ENCODE measurements at places on chromosomes 5 and 9.

DNA sequence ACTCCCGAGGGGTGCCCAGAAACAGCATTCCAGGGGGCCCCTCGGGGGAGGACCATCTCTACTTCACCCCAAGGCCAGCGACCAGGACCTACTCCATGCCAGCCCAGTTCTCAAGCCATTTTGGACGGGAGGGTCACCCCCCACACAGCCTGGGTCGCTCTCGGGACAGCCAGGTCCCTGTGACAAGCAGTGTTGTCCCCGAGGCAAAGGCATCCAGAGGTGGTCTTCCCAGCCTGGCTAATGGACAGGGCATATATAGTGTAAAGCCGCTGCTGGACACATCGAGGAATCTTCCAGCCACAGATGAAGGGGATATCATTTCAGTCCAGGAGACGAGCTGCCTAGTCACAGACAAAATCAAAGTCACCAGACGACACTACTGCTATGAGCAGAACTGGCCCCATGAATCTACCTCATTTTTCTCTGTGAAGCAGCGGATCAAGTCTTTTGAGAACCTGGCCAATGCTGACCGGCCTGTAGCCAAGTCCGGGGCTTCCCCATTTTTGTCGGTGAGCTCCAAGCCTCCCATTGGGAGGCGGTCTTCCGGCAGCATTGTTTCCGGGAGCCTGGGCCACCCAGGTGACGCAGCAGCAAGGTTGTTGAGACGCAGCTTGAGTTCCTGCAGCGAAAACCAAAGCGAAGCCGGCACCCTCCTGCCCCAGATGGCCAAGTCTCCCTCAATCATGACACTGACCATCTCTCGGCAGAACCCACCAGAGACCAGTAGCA lies 83.9 kb downstream of the GOLPH3 start:
- DNase-seq, result no peak

DNA sequence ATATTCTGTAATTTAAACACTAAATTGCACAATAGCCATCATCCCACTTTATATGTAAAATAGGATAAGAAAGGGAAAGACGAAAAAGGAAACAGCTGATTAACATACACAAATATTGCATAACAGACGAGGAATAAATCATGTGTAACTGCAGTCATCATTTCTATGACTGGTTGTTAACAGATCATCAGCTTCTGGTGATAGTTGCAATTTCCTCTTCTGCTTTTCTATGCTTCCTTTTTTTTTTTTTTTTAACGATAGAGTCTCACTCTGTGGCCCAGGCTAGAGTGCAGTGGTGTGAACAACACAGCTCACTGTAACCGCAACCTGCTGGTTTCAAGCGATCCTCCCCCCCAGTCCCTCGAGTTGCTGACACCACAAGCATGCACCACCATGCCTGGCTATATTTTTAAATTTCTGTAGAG lies 22.5 kb upstream of the JAKMIP2 start:
- DNase-seq, result no peak

DNA sequence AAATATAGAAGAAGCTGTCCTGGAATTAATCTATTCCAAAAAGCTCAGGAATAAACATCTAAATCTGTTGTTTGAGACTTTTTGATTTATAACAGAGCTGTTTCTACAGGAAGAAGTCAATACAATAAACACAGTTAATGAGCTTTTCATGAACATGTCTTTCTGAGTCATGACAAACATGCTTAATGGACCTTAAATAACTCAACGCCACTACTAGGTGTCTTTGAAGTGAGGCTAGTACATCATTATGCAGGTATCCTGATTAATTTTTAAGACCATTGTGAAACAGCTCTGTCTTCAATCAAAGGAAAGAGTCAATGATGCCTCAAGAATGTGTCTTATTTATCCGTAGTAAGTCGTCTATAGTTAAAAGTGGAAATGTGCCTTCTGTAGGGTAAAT lies 131.6 kb downstream of the GABRB2 start:
- no peak for DNase-seq

DNA sequence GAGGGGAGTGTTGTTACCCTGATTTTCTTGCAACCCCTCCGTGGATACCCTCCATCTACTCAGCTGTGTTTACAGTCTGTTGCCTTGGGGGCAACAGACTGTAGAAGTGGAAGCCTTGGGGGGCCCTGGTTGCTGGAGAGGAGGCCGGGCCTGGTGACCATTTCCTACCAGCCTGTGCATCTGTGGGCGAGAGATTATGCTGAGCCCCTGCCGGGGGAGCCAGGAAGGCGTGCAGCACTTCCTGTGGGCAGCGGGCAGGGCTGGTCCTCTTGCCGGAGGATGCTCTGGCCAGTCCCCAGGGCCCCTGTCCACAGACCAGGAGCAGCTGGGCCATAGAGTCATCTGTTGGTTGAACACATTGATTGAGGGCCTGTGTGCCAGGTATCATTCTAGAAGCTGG lies 11.1 kb downstream of the ERGIC1 start:
- no peak for DNase-seq

- DNase-seq, result no peak
Measured at GRCh38 chr9:118635416-118635815, 733.8 kb downstream of the BRINP1 start.

DNA sequence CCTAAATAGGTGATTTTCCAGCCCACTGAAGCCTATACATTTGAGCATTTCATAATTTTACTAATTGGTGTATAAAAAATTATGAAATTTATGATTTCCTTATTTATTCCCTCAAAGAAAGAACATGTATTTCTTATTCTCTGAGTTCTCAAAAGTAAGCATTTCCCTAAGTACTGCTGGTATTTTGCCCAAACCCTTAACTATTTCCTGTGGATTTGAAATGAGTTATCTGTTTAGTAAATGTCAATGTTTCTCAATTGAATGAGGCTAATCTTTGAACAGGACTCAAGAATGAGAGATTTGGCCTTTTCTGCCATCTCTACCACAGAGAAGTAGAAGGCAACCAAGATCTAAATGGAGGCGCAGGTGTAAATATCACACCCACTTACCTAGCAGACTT lies 751.7 kb downstream of the TLE1 start:
- DNase-seq, result no peak

GRCh38 chr5:94983861-94984535 lies 300.9 kb downstream of the MCTP1 start:
- peak; percentile 67 for DNase-seq

- DNase-seq, result no peak
Measured at GRCh38 chr5:171595401-171595800, 176.0 kb downstream of the FGF18 start.

- DNase-seq, result no peak
Measured at GRCh38 chr9:16064771-16065170, 511.9 kb downstream of the CCDC171 start.

DNA sequence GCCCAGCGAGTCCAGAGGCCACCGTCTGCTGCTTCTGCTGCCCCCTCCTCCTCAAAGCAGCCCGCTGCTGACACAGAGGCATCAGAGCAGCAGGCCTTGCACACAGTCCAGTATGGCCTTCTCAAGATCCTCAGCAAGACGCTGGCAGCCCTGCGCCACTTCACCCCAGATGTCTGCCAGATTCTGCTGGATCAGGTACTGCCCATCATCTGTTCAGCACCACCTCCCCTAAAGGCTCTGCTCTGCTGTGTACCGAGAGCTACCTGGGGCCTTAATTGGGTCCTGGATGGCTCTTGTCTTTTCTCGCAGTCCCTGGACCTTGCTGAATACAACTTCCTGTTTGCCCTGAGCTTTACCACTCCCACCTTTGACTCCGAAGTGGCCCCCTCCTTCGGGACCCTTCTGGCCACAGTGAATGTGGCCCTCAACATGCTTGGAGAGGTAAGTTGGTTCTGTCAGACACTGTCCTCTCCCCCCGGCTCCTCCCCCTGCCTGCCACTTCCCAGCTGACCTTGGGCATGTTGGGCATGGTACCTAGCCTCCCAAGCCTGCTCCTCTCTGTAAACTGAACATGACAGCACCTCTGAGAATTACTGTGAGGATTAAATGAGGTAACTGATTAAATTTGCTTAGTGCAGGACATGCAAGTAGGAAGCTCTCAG lies 22.7 kb downstream of the SH3GLB2 start:
- no peak for DNase-seq

GRCh38 chr5:100505984-100506670 lies 29.0 kb upstream of the FAM174A start:
- DNase-seq, result peak; percentile 52

DNA sequence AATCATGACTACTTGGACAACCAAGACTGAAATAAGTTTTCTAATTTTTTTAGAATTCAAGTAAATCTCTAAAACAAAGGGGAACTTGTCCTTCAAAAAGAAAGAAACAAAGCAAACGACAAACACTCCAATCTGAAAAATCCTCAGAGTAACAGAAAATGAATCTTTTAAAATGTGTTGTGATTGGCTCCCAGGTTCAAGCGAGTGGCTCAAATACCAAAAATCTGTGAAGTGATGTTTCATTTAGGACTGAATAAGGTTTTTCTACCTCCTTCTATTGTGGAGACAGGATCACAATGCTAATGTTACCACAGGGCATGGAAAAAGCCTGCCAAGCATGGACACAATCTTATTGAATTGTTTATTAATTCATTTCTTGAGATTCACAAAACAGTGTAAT lies 415.7 kb downstream of the RAB3C start:
- no peak for DNase-seq

GRCh38 chr5:88693071-88693932 lies 189.7 kb downstream of the MEF2C start:
- DNase-seq, result peak; percentile 6

GRCh38 chr5:145557345-145557744 lies 277.8 kb downstream of the PRELID2 start:
- DNase-seq, result peak; percentile 4

DNA sequence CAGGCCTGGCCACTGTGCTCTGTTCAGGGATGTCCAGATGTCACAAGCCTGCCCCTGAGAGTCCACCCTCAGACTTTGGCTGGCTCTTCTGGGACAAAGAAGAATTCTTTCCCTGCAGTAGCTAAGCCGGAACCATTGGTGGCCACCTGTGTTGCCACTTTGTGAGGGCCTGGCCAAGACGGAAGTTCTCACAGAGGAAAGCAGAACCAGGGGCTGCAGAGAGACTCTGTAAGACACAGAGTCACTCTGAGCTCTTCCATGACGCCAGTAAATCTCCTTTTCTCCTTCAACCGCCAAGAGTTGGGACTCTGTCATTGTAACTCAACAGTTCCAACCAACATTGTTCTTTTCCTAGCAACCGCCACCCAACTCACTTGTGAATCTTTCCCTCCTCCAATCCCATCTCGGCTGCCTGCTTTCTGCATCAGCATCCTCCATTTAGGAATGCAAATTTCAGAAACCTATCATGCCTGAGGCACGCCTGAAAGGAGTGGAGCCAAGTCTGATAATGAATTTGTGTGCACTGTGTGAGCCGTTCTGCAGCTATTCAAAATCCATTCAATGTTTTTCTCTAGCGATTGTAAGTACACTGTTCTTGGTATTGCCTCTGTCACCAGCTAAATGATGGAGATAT lies 37.8 kb upstream of the ATP6V1G1 start:
- peak; percentile 66 for DNase-seq

DNA sequence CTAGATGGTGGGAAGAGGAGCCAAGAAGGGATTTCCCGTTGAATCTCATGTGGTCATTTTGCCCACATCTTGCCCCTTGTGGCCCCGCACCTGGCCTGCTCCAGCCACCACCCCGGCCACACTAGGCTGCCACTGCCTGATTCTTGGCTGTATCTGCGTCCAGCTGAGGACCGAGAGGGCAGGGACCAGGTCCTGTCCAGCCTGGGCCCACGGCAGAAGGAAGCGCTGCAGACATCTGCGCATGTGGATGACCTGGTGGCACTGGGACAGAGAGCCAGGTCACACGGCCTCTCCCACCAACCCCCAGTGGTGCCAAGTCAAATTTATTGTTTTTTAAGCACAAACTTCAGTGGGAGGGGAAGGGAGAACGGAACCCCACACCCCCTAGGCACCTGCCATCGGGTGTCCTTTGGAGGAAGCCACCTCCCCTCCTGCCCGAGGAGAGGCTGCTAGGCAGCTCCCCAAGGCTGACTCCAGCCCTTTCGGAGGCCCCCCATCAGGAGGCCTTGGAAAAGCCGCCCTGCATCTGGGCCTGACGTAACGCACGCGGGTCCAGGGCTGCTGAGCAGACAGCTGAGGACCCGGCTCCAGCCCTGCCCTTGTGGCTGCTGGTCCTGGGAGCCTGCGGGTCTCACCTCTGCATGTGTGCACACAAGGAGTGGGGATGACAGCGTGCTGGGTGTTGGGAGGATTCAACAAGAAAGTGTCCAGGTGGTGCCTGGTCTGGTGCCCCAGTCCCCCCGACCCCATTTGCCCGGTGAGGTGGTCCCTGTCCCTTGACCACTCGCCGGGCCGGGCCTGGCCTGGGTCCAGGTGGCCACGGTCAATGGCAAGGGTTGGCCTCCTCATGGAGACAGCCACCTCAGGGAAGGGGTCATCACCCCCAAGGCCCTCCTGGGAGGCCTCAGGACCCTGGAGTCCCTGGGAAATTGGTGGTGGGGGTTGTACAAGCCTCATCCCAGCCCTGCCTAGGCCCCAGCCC lies 5.9 kb upstream of the QRFP start:
- no peak for DNase-seq

GRCh38 chr5:40389591-40389990 lies 290.1 kb upstream of the PTGER4 start:
- DNase-seq, result peak; percentile 68

GRCh38 chr5:16712620-16713019 lies 95.8 kb upstream of the RETREG1 start:
- peak; percentile 30 for DNase-seq

DNA sequence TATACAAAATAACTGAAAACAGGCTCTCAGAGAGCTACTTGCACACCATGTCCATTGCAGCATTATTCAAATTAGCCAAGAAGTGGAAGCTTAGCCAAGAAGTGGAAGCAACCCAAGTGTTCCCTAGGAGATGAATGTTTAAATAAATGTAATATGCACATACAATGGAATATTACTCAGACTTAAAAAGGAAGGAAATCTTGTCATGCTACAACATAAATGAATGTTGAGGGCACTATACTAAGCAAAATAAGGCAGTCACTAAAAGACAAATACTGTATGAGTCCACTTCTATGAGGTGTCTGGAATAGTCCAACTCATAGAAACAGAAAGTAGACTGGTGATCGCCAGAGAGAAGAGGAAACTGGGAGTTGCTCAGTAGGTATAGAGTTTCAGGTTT lies 438.1 kb downstream of the MAT2B start:
- no peak for DNase-seq

DNA sequence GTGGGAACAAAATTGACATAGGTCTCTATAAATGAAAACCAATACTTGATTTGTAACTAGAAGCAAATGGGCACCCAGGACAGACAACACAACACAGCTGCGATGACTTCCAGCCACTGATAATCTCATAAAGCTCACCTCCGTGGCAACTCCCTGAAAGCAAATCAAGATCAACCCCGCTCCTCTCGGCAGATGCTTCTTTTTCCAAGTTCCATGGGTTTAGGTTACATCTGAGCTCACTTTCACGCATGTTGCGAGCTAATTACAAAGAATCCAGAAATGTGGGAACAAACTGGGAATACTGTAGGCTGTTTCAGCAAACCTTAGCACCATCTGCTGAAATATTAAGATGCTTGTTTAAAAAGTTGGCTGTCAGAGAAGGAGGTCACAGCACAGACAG lies 153.9 kb downstream of the ELAVL2 start:
- no peak for DNase-seq

GRCh38 chr5:145160679-145161078 lies 674.5 kb downstream of the PRELID2 start:
- no peak for DNase-seq

All from EH (cell line).